ENCODE measurements at places on chromosomes 13 and 19. TPM values are rescaled to one million over a fixed set of nuclear protein-coding genes. Genes with fewer than 3 reads are reported as not detected.
A peak's percentile ranks its signal among the peaks of the same experiment; 100 is the strongest.

DNA sequence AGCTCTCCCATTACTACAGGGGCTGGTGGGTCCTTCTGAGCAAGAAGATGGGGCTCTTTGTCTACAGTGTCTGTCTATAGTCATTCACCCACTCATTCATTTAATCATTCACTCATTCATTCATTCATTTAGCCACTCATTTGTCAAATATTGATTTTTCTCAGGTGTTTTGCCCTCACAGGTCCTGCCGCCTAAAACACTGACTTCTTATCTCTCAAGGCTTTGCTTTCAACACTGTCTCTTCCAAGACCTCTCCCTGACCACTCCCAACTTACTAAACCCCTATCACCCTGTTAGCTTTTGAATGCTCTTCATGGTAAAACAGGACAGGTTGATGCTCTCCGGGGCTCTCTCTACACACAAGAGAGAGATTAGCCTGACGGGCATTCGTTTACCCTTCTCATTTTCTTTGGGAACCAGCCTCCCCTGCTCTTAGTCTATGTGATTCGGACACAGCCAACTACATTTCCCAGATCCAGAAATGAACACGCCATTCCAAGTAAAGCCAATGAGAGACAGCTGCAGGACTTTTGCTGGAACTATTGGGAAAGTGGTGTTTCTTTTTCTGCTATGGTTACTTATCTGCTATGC is 22.7 kb downstream of the FAM187B start:
- peaks cover 6% of the 10 kb centered on the region for H3K36me3 ChIP-seq
- DNase-seq = no peak
- H3K4me3 ChIP-seq = peak overlapping the region; percentile 74
- no peaks in the 10 kb centered on the region for H3K27me3 ChIP-seq
- peaks cover 67% of the 10 kb centered on the region for H3K4me1 ChIP-seq
- H3K27ac ChIP-seq = peak overlapping the region; percentile 96

DNA sequence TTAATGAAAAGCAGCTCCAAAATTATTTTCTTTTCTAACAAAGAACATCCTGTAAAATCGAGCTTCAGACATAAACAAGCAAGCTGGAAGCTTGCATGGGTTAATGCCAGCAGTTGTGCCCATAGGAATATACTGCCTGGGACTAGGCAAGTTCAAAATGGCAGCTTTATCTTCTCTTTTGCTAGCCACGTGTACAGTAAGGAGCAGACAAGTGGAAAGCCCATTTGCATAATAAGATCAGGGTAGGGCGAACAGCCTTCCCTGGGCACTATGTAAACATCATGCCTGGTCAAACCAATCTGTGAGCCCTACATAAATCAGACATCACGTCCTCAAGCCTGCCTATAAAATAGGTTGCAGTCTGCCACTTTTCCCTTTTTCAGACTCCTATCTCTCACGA is 489.7 kb downstream of the RFC3 start:
- H3K4me1 ChIP-seq = no peaks in the 10 kb centered on the region
- no peaks in the 10 kb centered on the region for H3K36me3 ChIP-seq
- no peak for DNase-seq
- H3K27ac ChIP-seq = no peak overlapping the region
- no peaks in the 10 kb centered on the region for H3K27me3 ChIP-seq

GRCh38 chr13:59176775-59177174 is 987.0 kb downstream of the DIAPH3 start:
- DNase-seq = no peak
- H3K27me3 ChIP-seq = no peaks in the 10 kb centered on the region
- no peak overlapping the region for H3K27ac ChIP-seq

- H3K27ac ChIP-seq = peak overlapping the region; percentile 22
- H3K4me1 ChIP-seq = peaks cover 24% of the 10 kb centered on the region
- H3K36me3 ChIP-seq = peaks cover 2% of the 10 kb centered on the region
- no peaks in the 10 kb centered on the region for H3K27me3 ChIP-seq
- DNase-seq = no peak
These were observed 73.0 kb downstream of the MAP4K1 start for GRCh38 chr19:38544569-38545315.

GRCh38 chr19:35119091-35119490 is 3.5 kb downstream of the FXYD3 start:
- H3K36me3 ChIP-seq = no peaks in the 10 kb centered on the region
- no peak for DNase-seq
- H3K4me3 ChIP-seq = no peak overlapping the region
- peaks cover 7% of the 10 kb centered on the region for H3K27me3 ChIP-seq
- no peak overlapping the region for H3K27ac ChIP-seq
- H3K4me1 ChIP-seq = peaks cover 8% of the 10 kb centered on the region

DNA sequence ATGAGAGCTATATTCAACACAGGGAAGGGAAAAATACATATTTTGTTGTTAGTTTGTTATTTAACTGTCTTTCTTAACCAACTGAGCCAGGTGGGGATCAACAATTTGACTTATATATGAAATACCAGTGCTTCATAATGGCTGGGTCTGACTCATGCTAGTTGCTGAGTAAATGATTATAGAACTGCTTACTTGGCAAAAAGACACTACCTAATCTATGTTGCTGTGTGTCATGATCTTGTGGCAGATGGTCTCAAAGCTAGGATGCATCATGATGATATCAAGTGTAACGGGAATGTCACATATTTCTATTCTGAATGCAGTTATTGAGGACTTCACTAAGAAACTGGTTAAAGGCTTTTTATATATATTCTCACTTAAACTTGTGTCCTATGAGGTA is 727.4 kb upstream of the SLITRK1 start:
- no peaks in the 10 kb centered on the region for H3K4me1 ChIP-seq
- H3K27me3 ChIP-seq = no peaks in the 10 kb centered on the region
- H3K4me3 ChIP-seq = no peak overlapping the region

GRCh38 chr19:5103061-5103701 is 134.3 kb downstream of the KDM4B start:
- peaks cover 35% of the 10 kb centered on the region for H3K36me3 ChIP-seq
- DNase-seq = no peak
- H3K4me3 ChIP-seq = no peak overlapping the region
- no peaks in the 10 kb centered on the region for H3K27me3 ChIP-seq

DNA sequence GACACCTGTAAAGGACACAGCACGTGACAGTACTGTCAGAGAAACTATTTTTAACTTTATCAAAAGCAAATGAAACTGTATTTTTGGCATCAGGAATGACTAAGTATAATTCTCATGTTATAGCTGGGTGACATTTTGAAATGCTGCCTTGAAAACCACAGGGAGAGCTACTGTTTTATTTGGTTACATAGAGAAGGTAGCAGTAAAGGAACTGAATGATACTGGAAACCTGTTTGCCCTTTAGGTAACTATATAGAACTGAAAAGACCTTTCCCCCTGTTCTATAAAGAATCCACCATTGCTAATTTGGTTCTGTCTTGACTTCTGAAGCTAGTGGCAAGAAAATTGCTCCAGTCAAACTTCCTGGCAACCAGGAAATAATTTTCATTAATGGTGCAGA is 39.1 kb downstream of the MIPEP start:
- H3K36me3 ChIP-seq = no peaks in the 10 kb centered on the region
- DNase-seq = no peak
- peaks cover 4% of the 10 kb centered on the region for H3K4me1 ChIP-seq
- H3K27ac ChIP-seq = no peak overlapping the region

DNA sequence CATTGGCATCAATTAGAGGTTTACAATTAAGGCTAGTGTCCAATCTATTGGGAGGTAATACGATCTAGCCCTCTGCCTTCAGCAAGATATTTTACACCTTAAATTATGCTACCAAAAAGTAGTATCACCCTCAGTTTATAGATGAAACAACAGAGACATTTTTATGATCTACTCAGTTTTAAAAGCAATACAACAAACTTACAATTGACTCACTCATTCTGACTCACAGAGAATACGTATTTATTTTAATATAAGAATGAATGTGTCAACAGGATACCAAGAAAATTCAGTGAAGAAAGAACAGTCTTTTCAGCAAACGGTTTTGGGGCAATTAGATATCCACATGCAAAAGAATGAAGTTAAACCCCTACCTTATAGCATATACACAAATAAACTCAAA is 32.5 kb upstream of the STARD13 start:
- no peaks in the 10 kb centered on the region for H3K4me1 ChIP-seq
- peaks cover 11% of the 10 kb centered on the region for H3K27me3 ChIP-seq
- H3K36me3 ChIP-seq = no peaks in the 10 kb centered on the region
- DNase-seq = no peak
- H3K4me3 ChIP-seq = no peak overlapping the region

- H3K4me1 ChIP-seq = peaks cover 23% of the 10 kb centered on the region
- DNase-seq = no peak
- no peaks in the 10 kb centered on the region for H3K27me3 ChIP-seq
- H3K4me3 ChIP-seq = no peak overlapping the region
- peaks cover 80% of the 10 kb centered on the region for H3K36me3 ChIP-seq
- no peak overlapping the region for H3K27ac ChIP-seq
These were observed 6.7 kb downstream of the SAFB2 start for GRCh38 chr19:5615756-5616327.

The CCL25 gene
- not detected for total RNA-seq

The LILRB3 gene
- total RNA-seq = not detected

The GJB6 gene
- 0.91 TPM for total RNA-seq

The FFAR1 gene
- total RNA-seq = 0.14 TPM
